ENCODE measurements at places on chromosomes 11 and 22.

GRCh38 chr11:38060920-38061319 is 1462.9 kb upstream of the RAG2 start:
- no peak for DNase-seq

GRCh38 chr11:115939104-115939730 is 435.0 kb upstream of the CADM1 start:
- DNase-seq = peak; percentile 73

GRCh38 chr22:31681349-31682345 is 19.6 kb upstream of the PISD start:
- peak; percentile 21 for DNase-seq

DNA sequence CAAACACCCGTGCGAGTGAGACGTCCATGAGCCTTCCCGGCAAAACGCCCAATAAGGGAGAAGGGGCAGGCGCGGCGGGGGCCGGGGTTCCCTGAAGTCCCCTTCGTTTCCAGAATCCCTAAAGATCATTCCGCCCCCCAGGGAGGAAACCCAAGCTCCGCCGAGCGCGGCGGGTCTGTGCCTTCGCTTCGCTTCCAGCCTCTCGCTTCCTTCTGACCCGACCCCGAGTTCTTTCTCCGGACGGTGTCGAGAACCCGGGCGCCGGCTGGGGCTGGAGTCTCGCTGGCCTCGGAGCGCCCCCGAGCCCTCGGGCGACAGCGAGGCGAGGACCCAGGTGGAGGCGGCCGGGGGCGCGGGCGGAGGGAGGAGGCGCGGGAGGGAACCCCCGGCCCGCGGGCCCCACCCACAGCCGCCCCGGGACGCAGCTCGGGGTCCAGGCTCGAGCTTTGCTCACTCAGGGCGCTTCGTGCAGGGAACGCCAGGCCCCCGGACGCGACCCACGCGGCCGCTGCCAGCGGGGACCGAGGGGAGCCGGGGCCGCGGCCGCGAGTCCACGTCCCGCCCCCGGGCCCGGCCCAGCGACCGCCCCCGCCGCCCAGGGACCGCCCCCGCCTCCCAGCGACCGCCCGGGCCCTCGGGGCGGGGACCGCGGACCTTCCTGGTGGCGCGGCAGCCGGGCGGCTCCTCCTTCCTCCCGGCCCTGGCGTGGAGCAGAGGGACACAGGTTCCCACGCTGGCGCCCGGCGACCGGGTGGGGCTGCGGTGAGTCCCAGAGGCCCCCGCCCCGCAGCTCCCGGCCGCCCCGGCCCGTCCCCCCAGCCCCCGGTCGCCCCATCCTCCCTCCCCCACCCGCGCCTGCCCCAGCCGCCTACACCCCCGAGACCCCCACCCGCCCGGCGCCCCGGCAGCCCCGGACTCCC is at the start of gene PGGHG:
Gene PGGHG (plus strand): TSS at position 649 of the 920 bp plus-strand sequence. CDS start 691 bp downstream, outside the sequence.
- peak; percentile 62 for DNase-seq

DNA sequence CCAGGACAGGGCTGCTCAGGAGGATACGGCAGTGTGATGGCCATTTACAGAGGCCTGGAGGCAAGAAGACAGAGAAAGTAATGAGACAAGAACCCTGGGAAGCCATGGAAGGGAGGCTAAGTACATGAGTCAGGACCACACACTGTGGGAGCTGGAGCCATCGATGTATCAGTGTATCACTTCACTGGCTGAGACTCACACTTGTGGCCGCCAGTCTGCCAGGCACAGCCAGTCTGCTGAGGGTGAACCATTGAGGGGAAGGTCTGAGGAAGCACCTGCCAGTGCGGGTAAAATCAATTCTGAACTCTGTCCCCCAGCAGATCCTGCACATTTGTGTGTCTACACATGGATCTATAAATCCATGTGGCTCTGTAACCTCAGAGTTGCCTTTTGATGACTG is 195.6 kb downstream of the GRIK4 start:
- no peak for DNase-seq

DNA sequence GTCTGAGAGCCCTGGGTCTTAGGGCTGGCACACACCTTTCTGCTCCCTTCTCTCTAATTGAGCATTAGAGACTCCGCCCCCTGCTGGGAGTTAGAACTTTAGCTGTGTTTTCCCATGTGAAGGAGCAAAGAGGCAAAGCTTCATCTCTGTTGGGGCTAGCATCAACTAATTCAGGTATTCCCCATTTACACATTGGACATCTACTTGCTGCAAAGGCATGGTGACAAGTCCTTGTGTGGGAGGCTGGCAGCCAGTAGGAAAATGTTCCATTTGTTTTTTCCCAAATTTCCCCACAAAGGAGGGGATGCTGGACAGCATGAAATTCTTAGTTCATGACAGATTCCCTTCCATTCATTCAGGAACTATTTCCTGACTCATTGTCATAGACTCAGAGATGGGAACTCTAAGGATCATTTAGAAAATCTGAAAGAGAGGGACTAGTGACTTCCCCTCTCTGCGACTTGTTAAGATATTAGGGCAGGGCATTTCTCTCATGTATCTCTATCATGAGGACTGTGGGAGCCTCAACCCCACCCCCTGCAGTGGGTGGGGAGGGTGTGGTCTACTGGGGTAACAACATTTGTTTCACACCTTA is 3.6 kb downstream of the CD44 start:
- DNase-seq = no peak

- DNase-seq = peak; percentile 44
These were observed 6.9 kb downstream of the MCAT start for GRCh38 chr22:43136255-43136654.

GRCh38 chr11:65386307-65387140 is at the start of gene FRMD8:
Gene FRMD8 (plus strand): TSS chr11:65386637. CDS start chr11:65387037, 400 bp downstream.
- DNase-seq = peak; percentile 93

GRCh38 chr11:70606951-70607330 is 208.6 kb downstream of the CTTN start:
- no peak for DNase-seq

DNA sequence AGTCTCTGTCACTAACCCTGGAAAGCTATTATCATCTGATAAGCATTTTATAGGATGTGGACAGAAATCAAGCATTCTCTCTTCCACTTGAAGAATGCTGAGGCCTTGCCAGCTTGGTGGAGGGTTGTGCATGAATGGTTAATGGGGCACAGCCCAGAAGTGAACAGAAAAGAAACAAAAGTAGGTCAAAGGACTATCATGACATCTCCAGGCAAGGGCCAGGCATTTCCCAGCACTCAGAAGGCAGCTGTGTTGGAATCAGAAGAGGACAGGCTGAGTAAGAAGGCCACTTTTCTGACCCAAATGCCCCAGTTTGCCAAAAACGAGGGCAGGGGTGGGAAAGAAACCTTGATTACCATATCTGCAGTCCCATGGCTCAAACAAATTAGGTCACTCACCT is 12.4 kb downstream of the TENM4 start:
- peak; percentile 48 for DNase-seq

- no peak for DNase-seq
These were observed 23.1 kb upstream of the COMT start for GRCh38 chr22:19918332-19919106.

- no peak for DNase-seq
These were observed 297.1 kb upstream of the NCAM1 start for GRCh38 chr11:112663947-112664634.

GRCh38 chr11:127059286-127059685 is 58.7 kb upstream of the KIRREL3 start:
- no peak for DNase-seq

DNA sequence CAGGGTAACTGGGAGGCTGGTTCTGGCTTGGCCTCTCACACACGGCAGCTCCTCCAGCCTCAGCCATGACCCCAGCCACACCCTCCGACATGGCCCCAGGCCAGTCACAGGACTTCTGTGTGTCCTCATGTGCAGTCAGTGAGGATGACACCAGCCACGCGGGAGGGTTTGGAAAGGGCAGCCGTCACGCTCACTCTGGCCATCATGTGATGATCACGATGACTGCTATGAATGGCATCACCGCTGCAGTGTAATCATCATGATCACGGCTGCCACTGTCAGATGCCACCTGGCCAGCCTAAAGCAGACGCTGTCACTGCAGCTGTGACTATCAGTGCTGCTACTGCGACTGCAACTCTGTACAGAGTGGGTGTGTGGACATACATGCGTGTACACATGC is 640.9 kb downstream of the BRD1 start:
- DNase-seq = no peak

- DNase-seq = no peak
These were observed 53.1 kb upstream of the CEP295 start for GRCh38 chr11:93608364-93608763.

DNA sequence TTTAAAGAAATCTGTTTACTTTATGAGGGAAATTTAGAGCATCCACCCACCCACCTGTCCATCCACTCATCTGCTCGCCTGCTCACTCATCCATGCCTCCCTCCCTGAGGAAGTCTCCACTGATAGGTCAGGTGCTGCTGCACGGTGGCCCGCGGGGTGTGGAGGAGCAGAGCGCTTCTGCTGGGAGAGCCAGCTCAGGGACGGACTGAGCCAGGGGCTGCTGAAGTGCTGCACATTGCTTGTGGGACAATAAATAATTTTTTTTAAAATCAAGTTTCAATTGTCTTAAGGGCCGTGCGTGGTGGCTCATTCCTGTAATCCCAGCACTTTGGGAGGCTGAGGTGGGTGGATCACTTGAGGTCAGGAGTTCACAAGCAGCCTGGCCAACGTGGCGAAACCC is 148.9 kb downstream of the TBC1D22A start:
- no peak for DNase-seq

DNA sequence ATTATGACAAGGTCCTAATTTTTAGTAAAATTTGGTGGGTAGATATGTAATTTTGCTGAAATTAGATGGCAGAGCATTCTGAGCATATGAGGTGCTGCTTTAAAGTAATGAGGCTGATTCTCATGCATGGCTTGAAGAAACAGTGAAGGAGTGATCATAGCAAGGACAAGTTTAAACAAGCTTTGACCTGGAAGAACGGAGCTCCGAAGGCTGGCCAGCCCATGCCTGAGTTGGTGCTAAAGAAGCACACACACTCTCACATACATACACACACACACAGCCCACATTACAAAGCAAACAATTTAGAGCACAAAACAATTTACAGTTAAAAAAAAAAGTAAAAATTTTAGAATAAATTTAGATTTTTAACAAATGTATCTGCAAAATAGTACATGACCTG is 150.7 kb downstream of the DCDC1 start:
- no peak for DNase-seq

DNA sequence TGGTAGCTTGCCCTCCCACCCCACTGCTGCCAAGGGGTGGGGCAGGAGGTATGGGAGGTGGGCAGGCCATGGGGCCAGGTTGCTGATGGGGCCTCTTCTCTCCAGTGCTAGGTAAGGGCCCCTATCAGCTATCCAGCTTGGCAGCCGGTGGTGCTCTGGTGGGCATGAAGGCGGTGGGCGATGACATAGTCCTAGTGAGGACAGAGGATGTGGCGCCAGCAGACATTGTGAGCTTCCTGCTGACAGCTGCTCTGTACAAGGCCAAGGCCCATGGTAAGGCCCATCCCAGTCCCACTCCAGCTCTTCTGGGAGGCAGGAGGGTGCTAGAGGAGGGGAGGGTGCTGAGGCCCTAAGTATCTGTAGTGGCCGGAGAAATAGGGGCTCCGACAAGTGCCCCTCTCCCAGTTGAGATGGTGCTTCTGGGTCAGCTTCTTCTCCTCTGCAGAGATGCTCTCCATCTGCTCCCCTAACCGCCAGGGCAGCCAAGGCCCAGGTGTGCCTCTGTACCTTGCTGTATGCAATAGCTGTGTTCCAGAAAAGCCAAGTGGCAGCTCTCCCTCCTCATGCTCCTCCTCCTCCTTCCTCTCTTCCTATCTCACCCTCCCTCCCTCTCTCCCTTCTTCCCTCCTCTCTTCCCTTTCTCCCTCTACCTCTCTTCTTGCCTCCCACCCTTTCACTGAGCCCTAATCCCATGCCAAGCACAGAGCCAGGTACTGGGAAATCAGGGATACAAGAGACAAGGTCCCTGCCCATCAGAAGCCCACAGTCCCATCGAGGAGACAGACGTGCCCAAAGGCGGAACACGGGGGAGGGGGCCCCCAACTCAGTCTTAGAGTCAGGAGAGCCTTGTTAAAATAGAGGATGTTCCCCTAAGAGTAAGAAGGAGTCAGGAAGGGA is 55.3 kb downstream of the OTOG start:
- no peak for DNase-seq

GRCh38 chr11:61683961-61684869 is 4.0 kb downstream of the DAGLA start:
- peak; percentile 59 for DNase-seq

GRCh38 chr11:17547051-17547577 is at the start of gene OTOG:
Gene OTOG (plus strand): TSS chr11:17547259. CDS start chr11:17547373, 114 bp downstream.
- peak; percentile 58 for DNase-seq

GRCh38 chr22:46379066-46379930 is 43.8 kb downstream of the TRMU start:
- peak; percentile 23 for DNase-seq

GRCh38 chr22:48918585-48919186 is 909.0 kb downstream of the BRD1 start:
- no peak for DNase-seq

- DNase-seq = peak; percentile 68
These were observed 17.4 kb downstream of the AMOTL1 start for GRCh38 chr11:94785509-94785908.

- no peak for DNase-seq
These were observed 9.9 kb downstream of the PCSK7 start for GRCh38 chr11:117221775-117222517.

- no peak for DNase-seq
These were observed 106.7 kb downstream of the GGTLC2 start for GRCh38 chr22:22751043-22751603.

- no peak for DNase-seq
These were observed 671 bp upstream of the PICALM start for GRCh38 chr11:86069408-86070101.

DNA sequence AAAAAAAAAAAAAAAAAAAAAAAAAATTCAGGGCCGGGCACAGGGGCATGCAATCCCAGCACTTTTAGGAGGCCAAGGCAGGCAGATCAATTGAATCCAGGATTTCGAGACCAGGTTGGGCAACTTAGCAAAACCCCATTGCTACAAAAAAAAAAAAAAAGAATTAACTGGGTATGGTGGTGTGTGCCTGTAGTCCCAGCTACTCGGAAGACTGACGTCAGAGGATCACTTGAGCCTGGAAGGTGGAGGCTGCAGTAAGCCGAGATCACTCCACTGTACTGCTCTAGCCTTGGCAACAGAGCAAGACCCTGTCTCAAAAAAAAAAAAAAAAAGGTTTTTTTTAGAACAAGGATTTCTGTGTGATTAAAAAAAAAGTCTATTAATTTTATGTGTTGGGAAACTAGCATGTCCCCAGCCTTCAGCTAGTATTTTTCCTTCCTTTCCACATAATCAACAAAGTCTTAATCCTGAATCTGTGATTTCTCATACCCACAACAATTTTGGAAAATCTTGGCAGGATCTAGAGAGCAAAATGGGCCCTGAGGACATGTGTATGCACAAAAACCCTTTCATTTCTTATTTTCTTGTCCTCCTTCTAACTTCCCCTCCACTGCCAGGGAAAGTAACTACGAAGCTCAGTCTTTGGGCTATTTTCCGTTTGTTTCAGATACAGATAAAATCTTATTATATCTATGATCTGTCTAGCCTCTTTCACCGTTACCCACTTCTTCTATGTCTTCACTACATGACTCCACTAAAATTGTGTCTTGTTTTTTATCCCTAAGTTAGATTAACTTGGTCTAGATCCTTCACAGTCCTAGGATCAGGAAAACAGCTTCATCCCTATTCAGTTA is 5.7 kb upstream of the AMBRA1 start:
- no peak for DNase-seq
